ENCODE measurements at places on chromosomes 6 and 20.

DNA sequence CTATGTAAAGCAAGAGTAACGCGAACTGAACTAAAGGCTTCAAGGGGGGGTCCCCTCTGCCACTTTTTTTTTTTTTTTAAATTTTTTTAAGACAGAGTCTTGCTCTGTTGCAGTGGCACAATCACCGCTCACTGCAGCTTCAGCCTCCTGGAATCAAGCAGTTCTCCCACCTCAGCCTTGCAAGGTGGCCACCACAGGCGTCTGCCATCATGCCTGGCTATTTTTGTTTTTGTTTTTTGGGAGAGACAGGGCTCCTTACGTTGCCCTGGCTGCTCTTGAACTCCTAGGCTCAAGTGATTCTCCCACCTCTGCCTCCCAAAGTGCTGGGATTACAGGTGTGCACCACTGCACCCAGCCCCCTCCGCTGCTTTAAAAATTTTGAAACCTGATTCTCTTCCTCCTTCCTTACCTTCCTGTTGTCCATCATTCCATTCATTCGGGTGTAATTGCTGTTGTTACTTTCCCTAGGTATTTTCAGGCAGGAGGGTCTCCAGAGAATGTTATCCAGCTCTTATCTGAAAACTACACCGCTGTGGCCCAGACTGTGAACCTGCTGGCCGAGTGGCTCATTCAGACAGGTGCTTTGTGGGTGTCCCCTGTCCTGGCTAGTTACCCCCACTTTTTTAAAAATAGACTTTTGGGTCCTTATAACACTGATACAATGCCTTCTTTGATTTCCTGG lies 5.4 kb downstream of the NELFCD start:
- no peak for DNase-seq

GRCh38 chr20:58088105-58088504 lies 140.3 kb downstream of the ANKRD60 start:
- no peak for DNase-seq

DNA sequence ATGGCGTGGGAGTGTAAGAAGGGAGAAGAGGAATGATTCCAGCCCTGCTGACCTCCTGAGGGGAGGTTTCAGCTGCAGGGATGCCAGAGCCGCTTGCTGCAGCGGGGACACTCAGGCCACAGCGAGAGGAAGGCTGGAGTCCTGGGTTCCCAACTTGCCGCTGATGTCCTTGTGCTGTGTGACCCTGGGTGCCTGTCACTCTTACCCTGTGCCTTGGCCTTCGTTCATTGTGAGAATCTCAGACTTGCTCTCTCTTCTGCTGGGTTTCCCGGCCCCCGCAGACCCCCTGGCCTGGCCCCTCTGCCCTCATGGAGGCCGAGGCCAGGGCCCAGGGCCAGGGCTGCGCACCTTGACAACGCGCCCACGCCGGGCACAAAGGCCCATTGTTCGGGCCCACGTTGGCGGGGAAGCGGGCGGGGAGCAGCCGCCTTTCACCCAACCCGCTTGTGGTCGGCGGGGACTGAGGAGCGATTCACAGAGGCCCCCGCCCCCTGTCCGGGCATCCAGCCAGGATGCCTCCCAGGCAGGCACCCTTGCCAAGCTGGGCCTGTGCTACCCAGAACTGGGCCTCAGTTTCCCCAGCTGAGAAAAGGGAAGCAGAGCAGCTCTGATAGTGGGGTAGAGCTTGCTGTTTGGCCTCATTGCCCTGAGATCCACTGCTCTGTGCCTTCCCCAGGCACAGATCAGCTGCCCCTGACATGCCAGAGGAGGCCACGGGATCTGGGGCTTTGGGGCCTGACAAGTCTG lies 52.4 kb downstream of the CEBPB start:
- peak; percentile 57 for DNase-seq

GRCh38 chr6:16762550-16763477 lies 1.6 kb upstream of the ATXN1 start:
- DNase-seq = no peak

DNA sequence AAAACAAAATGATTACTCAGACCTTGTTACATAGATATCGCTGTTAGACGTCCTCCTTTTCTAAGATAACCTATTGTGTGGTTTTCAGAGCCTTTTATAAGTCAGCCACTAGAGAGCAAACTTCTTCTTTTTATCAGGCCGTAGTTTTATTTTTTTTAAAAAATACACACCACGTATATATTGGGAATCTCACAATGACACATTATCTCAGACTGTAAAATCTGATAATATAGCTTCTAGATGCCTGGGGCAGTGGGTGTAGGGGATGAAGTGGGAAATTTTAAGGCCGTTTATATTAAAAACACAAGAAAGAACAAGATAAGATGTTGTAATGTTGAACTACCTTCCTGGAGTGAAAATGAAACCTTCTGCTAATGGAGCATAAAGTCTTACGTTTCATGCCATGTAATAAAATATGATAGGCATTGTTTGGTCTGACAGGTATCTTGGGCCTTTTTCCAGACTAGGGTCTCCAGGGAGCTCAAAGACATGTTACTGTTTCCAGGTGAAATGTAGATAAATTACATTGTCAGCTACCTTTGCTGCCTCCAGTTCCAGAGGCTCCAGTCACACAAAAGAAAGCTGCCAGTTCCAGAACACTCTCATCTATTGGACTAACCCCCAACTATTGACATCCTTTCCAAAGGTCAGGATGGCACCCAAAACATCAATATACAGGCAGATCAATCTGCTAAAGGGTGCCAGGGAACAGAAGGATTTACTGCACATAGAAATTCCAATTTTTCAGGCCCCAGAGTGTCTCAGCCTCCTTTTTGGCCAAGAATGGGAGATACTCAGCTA lies 130.2 kb upstream of the AKIRIN2 start:
- no peak for DNase-seq

GRCh38 chr6:93418033-93418407 lies 1.3 kb downstream of the EPHA7 start:
- DNase-seq = no peak

DNA sequence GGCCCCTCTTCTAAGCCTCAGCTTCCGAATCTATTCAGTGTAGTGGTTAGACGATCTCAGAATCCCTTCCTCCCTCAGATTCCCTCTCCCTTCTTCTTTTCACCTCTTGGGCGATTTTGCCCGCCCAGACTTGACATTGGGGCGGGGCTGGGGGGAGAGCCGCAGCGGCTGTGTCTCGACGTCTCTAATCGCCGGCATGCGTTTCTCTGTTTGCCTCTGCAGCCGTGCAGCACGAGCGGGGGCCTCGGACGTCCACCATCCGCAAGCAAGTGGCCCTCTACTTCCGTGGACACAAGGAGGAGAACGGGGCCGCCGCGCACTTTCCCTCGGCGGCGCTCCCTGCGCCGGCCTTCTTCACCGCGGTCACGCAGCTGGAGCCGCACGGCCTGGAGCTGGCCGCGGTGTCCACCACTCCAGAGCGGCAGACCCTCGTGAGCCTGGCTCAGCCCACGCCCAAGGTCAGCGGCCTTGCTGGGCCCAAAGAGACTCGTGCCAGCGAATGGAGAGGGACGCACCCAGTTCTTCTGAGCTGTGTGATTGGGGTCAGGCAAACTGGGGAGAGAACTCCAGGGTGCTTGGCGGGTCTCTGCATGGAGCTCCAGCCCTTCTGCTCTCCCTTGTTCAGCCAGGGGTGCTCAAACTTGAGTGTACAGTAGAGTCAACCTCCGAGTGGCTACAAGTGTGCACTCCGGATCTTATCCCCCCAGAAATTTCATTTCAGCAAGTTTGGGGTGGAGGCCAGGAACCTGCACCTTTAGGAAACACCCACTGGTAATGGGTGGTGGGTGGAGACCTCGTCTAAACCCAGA lies 10.7 kb downstream of the NR2E1 start:
- no peak for DNase-seq

DNA sequence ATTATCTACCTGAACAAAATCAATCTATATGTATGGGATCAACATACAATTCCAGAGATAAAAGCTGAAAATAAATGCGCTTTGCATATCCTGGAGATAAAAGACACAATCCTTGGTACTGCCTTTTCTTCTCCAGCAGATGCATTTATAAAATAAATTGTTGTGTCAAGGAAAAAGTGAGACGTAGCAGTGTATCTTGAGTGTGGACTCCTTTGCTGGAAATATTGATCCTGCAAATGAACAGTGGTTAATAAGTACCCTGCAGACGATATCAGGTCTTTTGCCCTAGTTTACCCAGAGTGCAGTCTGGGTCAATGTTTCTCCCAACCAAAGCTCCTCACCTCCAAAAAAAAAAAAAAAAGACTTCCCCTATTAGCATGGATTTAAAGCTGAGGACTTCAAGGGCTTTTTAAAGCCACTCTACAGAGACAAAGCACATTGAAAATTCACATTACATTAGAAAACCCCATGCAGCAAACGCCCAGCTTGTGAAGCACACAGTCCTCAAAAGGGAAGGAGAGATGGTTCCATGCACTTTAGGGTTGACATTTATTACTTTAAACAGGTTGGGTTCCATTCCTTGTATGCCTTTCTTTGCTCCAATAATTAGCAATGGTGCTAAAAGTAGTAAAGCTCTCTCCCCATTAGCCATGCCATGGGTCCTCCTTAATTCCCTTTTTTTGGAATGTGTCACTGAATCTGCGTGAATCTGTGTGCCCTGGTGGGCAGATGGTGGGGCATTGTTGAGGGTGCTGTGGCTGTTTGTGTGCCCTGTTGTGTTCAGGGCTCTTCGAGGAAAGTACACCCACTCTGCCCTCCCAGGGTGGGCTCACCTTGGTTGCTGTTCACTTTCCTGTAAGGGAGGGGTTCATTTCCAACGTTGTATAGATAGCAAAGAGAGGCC lies 21.1 kb downstream of the FOXA2 start:
- no peak for DNase-seq

DNA sequence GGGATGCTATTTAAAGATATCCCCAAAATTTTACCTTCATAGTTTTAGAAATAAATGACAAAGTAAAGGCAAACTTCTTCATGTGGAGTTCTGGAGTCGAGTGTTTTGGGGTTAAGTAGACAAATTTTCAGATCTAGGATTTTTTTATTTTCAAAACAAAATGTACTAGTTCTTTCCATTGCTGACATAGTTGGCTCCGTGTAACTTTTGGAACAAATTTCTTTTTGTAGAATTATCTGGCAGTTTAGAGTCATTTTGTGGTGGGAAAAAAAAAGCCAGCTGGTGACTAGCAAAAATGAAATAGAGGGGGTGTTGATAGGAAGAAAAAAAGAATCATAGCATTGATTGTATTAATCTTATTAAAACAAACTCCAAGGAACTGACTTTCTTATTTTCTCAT lies 131.6 kb upstream of the TCF21 start:
- no peak for DNase-seq

- DNase-seq = no peak
Observed at GRCh38 chr20:36861625-36861874, 14.4 kb upstream of the TLDC2 start.

DNA sequence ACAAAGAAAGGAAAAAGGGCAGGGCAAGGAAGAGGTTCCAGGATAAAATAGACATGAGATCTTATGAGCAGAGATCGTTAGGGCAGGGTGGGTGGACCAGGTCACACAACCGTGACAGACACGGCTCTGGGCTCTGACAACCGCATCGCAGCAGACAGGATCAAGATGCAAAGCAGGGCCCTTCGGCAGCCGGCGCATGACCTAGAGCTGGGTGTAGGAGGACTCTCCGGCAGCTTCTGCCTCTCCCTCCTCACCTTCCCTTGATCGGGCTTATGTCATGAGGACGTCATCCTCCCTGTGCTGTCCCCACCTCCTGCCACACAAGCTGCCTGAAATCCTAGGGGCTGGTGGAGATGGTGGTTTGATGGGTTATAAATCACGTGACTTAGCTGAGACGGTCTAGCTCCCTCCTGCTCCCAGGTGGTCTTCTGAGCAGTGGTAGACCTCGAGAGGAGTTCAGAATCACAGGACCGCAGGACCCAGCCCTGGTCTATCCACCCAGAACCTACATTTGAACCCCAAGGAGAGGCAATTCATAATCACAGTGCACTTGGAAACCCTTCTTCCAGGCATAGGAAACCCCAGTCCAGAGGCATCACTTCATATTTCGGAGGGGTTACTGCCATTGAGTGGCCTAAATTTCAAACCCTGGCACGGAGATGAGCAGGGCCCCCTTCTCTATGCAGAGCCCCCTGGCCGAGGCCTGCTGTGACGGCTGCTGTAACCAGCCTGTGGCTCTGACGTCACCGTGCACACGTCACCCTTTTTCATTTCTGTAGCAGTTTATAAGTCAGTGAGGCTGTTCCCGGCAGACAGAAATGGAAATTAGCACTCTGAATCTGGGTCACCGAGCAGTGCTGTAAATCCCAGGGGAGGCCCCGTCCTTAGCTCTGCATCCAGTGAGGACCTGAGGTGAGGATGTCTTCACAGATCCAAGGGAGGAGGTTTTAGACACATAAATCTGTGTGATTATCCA lies 8.7 kb upstream of the CCR6 start:
- no peak for DNase-seq

- no peak for DNase-seq
Observed at GRCh38 chr6:54053881-54054391, 57.3 kb upstream of the MLIP start.

DNA sequence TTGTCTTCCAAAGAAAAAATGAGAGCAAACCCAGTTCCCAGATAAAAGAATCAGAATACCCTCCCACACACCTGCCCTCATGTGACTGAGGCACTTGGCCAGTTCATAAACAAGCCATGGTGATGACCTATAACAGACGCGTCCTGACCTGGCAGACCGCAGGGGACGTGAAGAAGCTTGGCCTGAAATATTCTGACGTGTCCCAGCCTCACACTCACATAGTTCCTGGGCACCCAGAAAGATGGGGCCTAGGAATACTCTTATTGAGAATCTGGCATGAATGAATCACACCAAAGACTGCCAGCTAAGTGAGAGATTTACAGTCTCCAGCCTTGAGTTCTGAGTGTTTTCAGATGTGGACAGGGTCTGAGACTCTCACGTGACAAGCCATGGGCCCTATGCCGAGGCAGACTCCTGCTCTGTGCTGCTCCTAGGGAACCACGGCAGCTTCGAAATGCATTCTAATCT lies 17.2 kb upstream of the MAP3K4 start:
- DNase-seq = no peak

- DNase-seq = no peak
Observed at GRCh38 chr6:76422511-76423213, 350.2 kb upstream of the IMPG1 start.

DNA sequence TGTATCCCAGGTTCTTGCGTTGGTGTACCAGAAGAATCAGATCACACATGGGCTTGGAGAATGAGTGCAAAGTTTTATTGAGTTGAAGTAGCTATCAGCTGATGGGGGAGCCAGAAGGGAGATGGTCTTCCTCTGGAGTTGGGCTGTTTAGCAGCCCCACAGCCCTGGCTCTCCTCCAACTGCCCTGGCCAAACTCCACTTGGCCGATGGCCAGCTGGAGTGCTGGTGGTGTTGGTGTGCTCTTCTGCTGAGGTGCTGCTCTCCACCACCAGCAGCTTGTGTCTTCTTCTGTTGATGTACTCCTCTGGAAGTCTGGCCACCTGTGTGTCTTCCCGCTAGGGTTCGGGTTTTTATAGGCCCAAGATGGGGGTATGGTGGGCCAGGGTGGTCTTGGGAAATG lies 172.8 kb downstream of the TINAG start:
- no peak for DNase-seq
